ENCODE measurements at places on chromosomes 11 and 22.

DNA sequence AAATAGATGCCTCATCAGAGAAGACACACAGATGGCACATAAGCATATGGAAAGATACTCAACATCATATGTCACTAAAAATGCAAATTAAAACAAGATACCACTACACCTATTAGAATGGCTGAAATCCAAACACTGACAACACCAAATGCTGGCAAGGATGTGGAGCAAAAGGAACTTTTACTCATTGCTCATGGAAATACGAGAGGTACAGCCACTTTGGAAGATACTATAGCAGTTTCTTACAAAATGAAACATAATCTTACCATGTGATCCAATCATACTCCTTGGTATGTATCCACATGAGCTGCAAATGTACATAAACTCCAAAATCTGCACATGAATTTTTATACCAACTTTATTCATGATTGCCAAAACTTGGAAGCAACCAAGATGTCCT, 246.0 kb upstream of the ARHGAP42 start:
- no peak for DNase-seq

DNA sequence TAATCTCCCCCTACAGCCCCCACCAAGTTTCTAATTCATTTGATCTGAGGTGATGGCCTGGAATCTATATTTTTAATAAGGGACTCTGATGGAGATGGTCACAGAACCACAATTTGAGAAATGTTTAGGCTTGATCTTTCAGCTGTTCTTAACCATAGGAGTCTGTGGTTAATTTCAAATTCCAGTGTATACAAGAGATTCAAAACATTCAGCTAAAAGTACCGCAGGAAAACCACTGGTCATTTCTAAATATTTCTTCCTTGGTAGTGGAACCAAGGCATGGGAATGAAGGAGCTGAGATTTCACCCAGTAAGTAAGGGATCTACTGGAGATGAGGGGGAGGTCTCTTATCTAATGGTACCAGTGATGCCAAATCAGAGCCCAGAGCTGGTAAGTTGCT, 18.3 kb upstream of the GALNT18 start:
- no peak for DNase-seq

GRCh38 chr11:26964339-26964738, 29.6 kb upstream of the FIBIN start:
- DNase-seq, result no peak

GRCh38 chr11:95736809-95737208, 52.8 kb downstream of the FAM76B start:
- no peak for DNase-seq

GRCh38 chr11:63563201-63564055, at the start of gene PLAAT2:
TSS of gene PLAAT2 (minus strand) at chr11:63563379. CDS start at chr11:63563324, 55 bp downstream.
- no peak for DNase-seq

GRCh38 chr11:68447015-68447801, 13.3 kb upstream of the PPP6R3 start:
- DNase-seq, result peak; percentile 78

- DNase-seq, result peak; percentile 87
Measured at GRCh38 chr11:45907911-45908370, 870 bp upstream of the FREY1 start.

- DNase-seq, result no peak
Measured at GRCh38 chr22:32200752-32201151, 4.1 kb downstream of the RFPL2 start.

- no peak for DNase-seq
Measured at GRCh38 chr11:114200351-114201133, 95.7 kb upstream of the NNMT start.

GRCh38 chr11:44309478-44310205, at the start of gene ALX4:
TSS of gene ALX4 (minus strand) at chr11:44310139. CDS start at chr11:44310062, 77 bp downstream.
- no peak for DNase-seq

- no peak for DNase-seq
Measured at GRCh38 chr11:29616611-29617010, 400.2 kb downstream of the KCNA4 start.

Data from pancreas (tissue), 10 donors.